ENCODE measurements at places on chromosomes 11 and 22.

DNA sequence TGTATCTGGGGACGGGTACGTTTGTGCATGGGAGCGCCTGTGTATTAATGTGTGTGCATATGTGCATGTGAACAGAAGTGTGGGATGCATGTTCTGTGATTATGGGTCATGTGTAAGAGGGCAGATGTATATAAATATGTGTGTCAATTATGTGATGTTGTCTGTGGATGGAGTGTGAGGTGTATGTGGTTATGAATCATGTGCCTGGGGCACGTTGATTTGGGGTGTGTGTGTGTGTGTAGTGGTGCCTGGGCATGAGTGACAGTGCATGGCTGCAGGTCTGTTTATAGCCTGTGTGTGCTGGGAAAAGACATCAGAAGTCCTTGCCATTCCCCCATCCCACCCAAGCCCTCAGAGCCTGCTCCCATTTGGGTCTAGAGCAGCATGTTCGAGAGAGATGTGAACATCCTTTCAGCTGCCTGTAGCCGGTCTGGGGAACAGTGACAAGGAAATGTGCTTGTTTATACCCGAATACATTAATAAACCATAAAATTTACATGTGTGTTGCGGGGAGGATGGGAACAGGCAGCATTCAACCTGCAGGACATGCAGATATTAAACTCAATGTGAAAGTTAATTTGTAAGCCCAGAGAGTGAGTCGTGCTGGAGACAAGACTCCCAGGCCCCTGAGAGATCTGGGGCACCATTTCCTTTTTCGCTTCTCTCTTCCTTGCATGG lies 129.0 kb downstream of the NECTIN1 start:
- no peak for DNase-seq

GRCh38 chr11:8604078-8604723 lies 10.2 kb upstream of the STK33 start:
- DNase-seq = peak; percentile 29

- DNase-seq = no peak
Observed at GRCh38 chr11:13699870-13700269, 31.4 kb downstream of the FAR1 start.

GRCh38 chr22:42596863-42597530 lies 17.7 kb downstream of the POLDIP3 start:
- no peak for DNase-seq

GRCh38 chr11:126153972-126154371 lies 57.5 kb downstream of the RPUSD4 start:
- no peak for DNase-seq

- no peak for DNase-seq
Observed at GRCh38 chr11:59669611-59670009, 773 bp upstream of the PATL1 start.

GRCh38 chr22:43402128-43402527 lies 9.7 kb upstream of the MPPED1 start:
- DNase-seq = no peak

Data from G401 (cell line).